ENCODE measurements at places on chromosomes 4 and X. TPM values are rescaled to one million over a fixed set of nuclear protein-coding genes. Genes with fewer than 3 reads are reported as not detected.

DNA sequence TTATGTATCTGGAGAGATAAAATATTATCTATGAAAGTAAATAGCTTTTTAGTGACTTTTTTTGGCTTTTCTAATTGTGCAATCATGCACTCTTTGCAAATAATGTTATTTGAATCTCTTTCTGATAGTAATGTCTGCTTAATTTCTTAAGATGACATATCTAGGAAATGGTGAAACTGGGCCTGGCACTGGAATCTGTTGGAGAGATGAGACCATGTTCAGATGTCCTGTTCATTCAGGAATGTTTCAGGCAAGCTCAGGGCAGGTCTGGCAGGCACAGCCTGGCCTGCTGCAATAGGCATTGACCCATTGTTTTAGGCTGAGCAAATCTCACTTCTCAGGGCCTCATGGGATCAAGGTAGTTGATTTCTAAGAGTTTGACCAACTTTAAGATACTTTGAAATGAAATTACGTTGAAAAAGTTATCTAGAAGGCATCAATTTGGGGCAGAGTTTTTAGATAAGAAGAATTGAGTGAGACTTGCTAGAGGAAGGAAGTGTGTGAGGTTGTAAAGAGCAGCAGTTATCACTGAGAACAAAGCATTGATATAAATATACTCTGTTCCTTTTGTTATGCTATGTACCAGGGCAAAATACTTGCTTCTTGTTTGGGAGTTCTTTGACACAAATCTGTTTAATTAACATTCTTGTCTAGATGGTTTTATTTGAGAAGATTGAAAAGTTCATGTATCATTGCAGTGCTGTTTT, 133.0 kb upstream of the LEF1 start:
- no peak for DNase-seq

GRCh38 chr4:76740192-76740591, 157.8 kb downstream of the SOWAHB start:
- no peak for DNase-seq

Gene S100P
- total RNA-seq = not detected

Gene PROM1
- total RNA-seq = 43.0 TPM

Gene FABP2
- not detected for total RNA-seq

Gene RTL9
- total RNA-seq = 0.22 TPM

- DNase-seq = peak; percentile 72
These were observed 24.2 kb downstream of the NKX1-1 start for GRCh38 chr4:1381944-1382541.

DNA sequence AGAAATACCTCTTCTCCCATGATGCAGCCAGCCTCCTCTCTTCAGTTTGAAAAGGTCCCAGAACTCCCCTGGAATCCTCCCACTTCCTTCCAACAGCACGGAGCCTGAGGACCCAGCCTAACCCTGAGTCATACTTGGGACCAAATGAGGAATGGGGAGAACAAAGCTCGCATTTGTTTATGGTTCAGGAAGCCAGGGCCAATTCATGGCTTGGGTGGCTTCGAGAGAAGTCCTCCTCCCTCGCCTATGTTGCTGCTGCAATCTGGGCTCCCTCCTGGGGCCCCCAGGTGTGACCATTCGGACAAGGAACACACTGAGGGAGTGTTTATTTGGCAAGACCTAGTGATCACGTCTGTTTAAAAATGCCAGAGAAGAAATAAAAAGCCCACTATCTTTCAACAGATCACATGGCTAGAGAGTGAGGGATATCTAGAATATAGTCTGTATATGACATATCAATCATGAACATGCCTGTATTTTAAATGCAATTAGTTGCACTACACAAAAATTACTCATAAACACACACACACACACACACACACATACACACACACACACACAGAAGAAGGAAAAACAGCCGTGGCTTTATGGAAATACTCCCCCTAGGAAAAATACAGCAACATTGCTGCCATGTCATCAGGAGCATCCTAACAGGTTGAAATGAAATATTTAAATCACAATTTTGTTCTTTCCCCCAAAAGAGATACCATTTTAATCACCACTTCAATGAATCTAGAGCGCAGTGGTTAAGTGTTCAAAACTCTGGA, 155.7 kb upstream of the MAP3K15 start:
- DNase-seq = peak; percentile 14

- DNase-seq = no peak
These were observed 67.2 kb upstream of the FRAS1 start for GRCh38 chr4:77989968-77990367.

GRCh38 chr4:38107818-38108217, 147.6 kb downstream of the PTTG2 start:
- DNase-seq = no peak

GRCh38 chr4:7985891-7986441, 46.3 kb upstream of the AFAP1 start:
- DNase-seq = no peak

- no peak for DNase-seq
These were observed 47.2 kb upstream of the MXRA5 start for GRCh38 chrX:3393581-3394111.

Gene CXCL8
- not detected for total RNA-seq

Gene SUPT20HL2
- total RNA-seq = not detected

DNA sequence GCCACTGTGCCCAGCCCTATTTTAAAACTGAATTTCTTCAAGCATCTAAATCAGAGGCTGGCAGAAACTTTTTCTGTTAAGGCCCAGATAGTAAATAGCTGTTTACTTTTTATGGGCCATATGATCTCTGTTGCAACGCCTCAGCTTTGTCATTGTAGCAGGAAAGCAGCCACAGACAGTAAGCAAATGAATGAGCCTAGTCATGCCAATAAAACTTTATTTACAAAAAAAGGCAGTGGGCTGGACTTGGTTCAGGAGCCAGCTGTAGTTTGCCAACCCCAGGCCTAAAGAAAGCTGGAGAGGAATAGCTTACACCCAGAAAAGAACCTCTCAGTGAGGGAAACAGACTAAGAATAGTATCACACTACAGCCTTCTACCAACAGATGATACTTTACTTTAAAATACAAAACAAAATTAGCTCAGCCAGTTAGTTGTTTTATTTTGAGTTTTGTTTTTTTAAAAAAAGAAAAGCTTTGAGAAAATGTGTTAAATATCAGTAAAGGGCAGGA, 25.5 kb downstream of the CHST7 start:
- no peak for DNase-seq

DNA sequence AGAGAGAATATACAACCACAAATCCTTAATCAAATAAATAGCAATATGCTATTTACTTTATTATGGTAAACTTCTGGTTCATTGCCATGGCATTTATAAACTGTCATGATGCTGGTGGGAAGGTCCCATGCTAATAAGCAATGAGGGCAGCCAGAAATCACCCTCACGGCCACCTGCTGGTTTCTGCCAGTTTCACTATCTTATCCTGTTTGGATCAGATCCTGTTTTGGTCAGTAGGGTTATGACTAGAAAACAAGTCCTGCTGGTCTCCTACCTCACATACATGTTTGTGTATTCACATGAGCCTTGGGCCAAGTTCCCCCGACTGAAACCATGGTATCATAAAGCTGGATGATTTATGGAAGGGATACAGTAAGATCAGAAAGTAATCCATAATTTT, 28.1 kb downstream of the XAGE5 start:
- no peak for DNase-seq

Gene ZMYM3
- total RNA-seq = 50.8 TPM

GRCh38 chrX:3518870-3519269, 172.4 kb upstream of the MXRA5 start:
- DNase-seq = no peak

DNA sequence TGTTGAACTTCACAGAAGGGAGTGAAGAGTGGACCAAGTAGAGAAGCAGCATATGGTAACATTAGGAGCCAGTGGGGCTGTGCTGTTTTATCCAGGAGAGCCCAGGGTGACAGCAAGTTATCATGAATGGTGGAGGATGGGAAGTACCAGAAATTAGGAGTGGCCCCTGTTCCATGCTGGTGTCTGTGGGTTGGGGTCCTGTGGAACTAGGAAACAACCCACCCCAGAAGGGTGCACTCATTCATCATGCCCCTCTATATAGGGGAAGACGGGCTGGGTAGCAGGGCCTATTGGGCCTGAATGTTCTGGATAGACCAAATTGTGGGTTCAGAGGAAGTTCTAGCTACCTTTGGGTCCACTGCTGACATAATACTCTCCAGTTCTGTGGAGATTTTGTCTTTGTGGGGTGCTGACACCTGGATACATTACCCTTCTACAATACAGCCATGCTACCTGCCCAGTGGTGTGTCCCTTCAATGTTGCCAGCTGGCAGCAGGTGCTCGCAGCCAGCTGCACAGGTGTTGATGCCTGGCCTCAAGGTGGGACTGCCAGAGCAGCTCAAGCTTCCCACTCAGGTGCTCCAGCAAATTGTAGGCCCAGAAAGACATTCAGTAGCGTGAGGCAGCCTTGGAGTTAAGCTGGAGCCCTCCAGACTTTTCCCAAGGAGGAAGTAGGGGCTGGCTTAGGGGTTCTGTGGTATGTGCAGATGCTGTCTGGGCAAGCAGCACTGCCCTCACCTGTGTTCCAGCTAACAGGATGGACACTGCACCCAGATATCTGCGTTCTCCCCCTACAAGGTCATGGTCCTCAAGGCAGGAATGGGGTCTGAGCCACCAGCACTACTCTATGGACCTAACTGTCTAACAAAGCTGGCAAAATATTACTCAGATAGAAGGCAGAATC, 106.5 kb downstream of the NHSL2 start:
- DNase-seq = no peak

DNA sequence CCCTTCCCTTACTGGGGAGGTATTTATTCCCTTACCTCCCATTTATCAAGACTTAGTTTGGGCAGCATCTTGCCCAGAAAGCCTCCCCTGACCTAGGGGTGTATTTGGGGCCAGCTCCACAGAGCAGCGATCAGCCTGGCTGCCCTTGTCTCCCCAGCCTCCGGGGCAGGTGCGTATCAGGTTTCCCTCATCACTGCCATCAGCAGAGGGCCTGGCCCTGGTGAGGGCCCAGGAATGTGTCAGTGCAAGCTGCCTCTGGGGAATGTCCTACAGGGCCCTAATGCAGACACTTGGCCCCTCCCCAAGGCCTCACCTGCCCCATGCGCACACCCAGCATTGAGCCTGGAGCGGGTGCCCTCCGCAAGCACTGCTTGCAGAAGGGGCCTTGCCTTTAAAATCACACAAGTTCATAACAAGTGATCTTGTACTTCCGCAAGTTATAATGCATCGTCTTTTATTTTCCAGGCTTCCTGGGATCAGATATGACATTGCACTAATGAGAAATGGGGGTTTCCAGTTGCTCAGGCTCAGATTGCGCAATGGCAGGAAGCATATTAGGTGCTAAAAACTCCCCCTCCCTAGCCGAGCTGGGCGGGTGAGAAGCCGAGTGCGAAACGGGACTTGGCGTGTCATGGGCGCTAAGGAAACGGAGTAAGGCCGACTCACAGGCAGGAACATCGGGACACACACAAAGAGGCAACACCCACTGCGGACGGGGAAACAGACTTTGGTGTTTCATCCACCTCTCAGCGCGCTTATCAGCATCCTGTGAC, 25.4 kb upstream of the AFAP1 start:
- no peak for DNase-seq

Gene PDGFRA
- total RNA-seq = 2.1 TPM

GRCh38 chrX:34299451-34299967, 167.4 kb upstream of the FAM47A start:
- DNase-seq = no peak

GRCh38 chrX:129800186-129800585, 20.4 kb downstream of the SASH3 start:
- DNase-seq = no peak

GRCh38 chr4:86403575-86403974, 43.7 kb upstream of the MAPK10 start:
- peak; percentile 9 for DNase-seq

GRCh38 chr4:73451404-73451803, 15.4 kb downstream of the AFP start:
- peak; percentile 33 for DNase-seq

Gene IL2RG
- total RNA-seq = not detected

Gene PDE6B
- total RNA-seq = 19.5 TPM

Gene SPOCK3
- 0.21 TPM for total RNA-seq

DNA sequence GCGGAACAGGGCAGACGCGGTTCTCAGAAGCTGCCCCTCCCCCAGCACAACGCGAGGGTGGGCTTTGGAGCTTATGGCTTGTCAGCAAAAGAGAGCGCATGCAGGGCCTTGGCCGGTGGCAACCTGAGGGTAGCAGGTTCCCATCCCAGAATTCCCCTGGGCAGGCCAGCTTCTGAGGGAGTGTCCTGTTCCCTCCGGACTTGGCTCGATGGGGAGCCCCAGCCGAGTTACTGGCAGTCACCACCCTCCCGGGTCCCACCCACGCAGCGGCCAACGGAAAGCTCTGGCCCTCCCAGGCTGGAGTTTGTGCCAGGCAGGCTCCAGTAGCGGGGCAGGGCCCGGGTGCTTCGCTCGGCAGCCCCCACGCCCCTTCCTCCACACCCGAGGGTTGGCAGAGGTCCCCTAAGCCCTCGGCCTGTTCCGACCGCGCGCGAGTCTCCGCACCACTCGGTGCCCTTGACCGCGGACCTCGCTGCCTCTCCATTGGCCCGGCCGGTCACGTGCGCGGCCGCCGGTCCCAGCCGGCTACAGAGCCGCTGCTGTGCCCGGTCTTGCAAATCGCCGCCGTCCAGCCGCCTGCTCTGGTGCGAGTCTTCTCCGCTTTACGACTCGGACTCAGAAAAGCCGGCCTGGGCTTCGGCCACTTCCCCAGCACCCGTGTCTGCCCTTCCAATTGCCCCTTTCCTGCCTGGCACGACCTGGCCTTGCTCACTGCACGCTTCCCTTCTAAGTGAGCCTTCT, 20.9 kb upstream of the MTM1 start:
- DNase-seq = peak; percentile 56

GRCh38 chr4:144647095-144647561, 1.2 kb downstream of the HHIP start:
- peak; percentile 36 for DNase-seq
